ENCODE measurements at places on chromosomes 5 and 9.
A peak's percentile ranks its signal among the peaks of the same experiment; 100 is the strongest.

- DNase-seq = no peak
Measured at GRCh38 chr5:81052325-81052724, 92.2 kb downstream of the RASGRF2 start.

- no peak for DNase-seq
Measured at GRCh38 chr5:103424026-103424425, 138.6 kb downstream of the NUDT12 start.

DNA sequence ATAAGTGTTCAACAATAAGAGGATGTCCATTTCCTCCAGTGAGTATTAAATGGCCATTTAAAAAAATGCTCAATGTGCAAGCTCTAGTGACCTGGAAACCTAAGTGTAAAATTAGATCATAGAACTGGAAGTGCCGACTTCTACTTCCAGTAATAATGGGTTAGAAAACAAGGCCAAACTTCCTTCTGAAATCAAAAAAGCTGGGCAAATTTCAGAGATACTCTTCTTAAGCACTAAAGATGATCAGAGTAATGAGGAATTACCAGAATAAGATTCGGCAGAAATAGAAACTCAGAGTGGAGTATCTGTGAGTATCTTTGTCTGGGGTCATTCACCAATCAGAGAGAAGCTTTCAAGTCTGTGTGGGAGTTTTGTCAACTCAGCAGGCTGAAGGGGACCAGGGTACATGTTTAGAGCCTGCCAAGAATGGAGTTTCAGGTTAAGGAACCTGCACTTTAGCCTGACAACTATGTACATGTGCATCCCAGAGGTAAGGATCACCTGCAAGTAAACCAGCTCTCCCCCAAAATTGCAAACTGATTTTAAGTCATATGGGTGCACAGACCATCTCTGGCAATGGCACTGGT lies 17.1 kb downstream of the FCN2 start:
- no peak for DNase-seq

DNA sequence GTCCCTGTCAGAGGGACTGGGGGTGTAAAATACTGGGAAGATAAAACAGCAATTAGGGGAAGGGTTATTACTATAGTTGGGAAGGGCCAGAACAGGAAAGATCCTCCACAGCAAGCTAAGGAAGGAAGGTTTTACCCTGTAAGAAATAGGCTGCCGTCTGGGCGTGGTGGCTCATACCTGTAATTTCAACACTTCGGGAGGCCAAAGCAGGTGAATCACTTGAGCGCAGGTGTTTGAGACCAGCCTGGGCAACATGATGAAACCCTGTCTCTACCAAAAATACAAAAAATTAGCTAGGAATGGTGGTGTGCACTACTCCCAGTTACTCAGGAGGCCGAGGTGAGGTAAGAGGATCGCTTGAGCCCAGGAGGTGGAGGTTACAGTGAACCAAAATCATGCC lies 165.1 kb upstream of the TLX3 start:
- no peak for DNase-seq

DNA sequence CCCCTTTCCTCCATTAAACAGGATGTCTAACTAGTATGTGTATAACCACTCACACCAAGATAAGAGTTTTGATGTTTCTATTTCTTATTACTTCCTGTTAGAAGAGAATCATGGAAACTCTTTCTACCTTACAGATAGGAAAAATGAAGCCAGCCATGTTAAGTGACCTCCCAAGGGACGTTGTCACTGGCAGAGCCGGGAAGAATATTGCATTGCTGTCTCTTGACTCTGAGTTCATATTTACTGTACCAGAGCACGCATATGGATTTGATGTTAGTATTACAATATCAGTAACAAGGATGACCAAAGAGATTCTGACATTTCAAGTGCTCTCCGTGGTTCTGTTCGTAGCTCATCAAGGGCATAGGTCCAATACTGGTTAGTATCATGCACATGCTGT lies 12.5 kb upstream of the C5orf63 start:
- no peak for DNase-seq

DNA sequence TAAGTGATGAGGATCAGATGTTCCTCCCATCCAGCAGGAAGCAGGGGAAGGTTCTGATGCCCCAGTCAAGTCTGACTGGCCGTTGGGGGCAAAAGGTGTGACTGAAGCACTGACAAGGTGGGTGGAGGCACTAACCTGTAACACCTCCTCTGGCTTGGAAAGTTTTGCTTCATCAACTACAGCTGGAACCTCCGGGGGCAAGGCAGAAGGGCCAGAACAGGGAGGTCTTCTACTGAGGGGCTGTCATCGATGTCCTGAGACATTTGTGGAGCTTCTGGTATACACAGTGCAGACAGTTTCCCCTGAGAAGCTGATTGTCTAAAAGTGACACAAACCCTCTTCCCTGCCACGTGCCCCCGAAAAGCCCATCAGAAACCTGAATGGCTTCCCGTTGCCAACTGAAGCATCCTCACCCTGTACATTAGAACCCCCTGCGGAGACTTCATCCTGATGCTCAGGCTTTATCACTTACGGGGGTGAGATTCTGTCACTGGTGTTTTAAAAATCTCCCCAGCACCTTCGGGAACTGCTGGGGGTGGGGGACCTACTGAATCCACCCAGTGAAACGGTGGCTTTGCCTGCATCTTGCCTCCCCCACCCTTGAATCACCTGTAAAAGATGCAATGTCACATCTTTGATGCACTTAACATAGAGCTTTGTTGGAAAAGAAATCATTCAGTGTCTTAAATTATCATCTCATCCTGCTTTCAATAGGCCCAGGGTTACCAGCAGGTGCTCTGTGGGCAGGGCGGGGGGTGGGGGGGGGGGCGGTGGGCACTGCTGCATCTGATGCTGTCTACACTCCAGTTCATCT lies 24.6 kb downstream of the TRAF1 start:
- DNase-seq = no peak

- no peak for DNase-seq
Measured at GRCh38 chr5:157509587-157509986, 49.6 kb downstream of the NIPAL4 start.

- DNase-seq = peak; percentile 80
Measured at GRCh38 chr5:181181650-181182565, 23.1 kb downstream of the TRIM7 start.

DNA sequence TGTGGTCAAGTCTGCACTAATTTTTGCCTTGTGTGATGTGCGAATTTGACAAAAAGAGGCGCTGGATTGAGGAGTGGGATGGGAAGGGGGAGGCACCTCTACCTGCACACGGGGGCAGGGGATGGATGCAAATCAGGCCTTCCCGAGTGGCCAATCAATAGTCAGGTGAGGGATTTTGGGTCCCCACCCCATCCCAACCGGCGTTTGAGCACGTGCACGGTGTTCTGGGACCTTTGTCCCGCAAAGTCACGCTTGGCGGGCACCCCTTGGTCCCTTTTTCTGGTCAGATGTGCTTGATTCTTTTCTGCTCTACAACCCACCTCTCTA lies 685 bp upstream of the ADAMTS19 start:
- no peak for DNase-seq

DNA sequence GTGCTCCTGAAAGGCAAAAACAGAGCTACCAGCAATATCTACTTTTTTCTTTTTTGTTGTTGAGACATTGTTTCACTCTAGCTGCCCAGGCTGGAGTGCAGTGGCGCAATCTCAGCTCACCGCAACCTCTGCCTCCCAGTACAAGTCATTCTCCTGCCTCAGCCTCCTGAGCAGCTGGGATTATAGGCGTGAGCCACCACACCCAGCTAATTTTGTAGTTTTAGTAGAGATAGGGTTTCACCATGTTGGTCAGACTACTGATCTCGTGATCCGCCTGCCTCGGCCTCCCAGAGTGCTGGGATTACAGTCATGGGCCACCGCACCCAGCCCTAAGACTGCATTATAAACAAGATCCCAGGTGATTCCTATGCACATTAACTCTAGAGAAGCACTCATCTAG lies 17.0 kb downstream of the PLPP1 start:
- DNase-seq = no peak

DNA sequence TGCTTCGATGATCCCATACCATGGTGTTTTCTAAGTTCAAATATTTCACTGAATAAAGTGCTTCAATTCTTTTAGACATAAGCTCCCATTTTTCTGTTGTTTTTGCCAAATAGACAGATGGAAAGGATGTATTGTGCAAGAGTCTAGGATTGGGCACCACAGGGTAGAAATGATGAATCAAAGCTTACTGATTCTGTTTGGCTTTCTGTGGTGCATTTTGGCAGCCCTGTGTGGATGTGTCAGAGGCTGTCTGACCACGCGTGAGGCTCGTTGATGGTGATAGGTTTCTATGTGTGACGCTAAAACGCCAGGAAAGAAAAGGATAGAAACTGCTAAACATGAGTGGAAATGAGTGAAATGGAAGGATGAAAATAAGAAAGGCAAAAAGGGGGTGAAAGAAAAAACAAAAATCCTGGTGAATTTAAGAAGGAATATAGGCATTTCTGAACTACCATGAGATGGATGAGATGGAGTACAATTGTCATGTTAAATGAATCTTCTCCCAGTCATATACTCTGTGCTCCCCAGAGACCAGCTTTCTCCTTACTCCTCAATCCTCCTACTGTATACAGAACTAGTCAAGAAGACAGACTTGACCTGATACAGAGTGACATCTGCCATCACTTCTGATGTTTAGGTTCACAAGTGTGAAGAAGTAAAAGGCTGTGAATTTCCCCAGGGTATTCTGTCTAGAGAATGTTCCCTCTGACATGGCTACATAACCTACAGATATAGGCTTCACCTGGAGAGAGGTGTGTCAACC lies 54.4 kb downstream of the ANKH start:
- DNase-seq = peak; percentile 66

GRCh38 chr5:92998456-92998855 lies 582.6 kb downstream of the NR2F1-AS1 start:
- DNase-seq = no peak

DNA sequence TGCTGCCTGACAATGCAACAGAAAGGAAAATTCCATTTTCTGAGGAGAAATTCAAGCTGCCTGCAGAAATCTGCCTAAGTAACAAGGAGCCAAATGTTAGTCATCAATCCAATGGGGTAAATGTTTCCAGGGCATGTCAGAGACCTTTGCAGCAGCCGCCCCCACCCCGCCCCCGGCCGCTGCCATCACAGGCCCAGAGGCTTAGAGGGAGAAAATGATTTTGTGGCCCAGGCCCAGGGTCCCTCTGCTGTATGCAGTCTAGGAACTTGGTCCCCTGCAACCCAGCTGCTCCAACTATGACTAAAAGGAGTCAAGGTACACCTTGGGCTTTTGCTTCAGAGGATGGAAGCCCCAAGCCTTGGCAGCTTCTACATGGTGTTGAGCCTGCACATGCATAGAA lies 45.0 kb downstream of the VLDLR start:
- no peak for DNase-seq

DNA sequence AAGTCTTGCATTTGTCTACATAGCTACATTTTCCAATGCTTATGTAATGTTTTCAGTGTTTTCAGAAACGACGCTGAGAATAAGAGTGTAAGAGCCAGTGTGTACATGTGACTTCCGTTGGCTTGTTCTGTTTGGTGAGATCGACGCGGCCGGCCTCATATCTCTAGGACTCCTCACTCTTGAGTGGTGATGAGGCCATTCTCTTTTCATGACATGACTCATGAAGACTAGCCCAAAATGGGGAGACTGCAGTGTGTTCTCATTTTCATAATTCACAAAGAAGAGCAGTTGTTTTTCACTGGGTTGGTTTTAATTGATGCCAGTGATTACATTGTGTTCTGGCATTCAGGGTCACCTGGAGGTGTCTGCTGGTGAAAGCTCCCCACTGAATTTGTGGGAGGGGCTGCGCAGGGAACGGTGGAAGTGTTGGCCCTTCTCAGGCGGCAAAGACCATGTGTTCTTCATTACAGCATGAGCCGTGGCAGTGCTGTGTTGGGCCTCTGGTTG lies 131.5 kb upstream of the OTULINL start:
- peak; percentile 78 for DNase-seq

DNA sequence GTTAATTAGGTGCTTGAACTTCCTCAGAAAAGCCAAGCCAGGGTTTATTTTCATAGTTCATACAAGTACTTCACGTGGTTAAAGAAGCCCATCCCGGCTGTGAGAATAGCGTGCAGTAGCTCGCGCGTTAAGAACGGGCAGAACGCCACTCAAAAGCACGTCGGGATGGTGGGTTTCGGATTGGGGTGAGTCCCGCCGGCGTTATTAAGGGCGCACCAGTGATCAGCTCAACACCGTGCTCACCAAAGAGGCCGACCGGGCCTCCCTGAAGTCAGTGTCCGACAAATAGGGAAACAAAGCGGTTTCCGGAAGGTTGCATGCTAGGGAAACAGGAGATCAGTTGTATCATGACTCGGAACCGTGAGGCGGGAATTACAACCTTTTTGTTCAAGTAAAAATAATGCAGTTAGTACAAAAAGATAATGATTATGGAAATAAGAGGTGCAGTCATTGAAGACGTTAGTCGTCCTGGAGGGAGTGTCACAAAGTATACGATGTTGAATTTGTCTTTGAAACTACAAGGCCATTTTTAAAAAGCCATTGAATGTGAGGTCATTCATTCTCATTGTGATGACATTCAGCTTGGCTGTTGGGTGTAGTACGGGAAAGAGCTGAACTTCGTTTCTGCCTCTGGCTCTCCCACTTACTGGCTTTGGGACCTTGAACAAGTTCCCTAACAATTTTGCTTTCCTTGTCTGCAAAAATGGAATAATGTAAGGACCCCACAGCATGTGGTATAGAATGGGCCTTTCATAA lies 992 bp downstream of the SETD9 start:
- DNase-seq = peak; percentile 51

- peak; percentile 95 for DNase-seq
Measured at GRCh38 chr5:134873987-134874830, at the start of gene TXNDC15. TXNDC15 (plus strand) TSS chr5:134874371; CDS start chr5:134874428, 57 bp downstream.

DNA sequence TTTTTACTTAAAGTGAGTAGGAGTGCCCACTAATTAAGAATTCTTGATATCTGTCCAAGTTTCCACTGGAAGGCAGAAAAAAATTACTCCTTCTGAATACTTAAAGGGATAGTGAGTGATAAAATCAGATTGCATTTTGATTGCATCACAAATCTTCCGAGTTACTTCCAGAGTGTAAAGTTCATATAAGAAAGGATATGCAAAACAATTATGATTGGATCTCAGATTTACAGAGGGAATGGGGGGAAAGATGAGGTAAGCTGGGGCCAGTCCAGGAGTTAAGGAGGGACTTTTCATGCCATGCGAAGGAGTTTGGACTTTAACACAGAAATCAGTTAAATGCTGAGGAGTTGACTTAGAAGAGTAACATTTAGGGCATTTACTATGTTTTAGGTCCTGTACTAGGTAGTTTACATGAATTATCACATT lies 9.3 kb upstream of the RNF145 start:
- DNase-seq = no peak

DNA sequence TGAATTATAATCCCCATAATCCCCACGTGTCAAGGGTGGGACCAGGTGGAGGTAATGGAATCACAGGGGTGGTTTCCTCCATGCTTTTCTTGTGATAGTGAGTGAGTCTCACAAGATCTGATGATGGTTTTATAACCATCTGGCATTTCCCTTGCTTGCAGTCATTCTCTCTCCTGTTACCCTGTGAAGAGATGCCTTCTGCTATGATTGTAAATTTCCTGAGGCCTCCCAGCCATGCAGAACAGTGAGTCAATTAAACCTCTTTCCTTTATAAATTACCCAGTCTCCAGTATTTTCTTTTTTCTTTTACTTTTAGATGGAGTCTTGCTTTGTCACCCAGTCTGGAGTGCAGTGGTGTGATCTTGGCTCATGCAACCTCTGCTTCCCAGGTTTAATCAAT lies 182.7 kb upstream of the SEMA6A start:
- DNase-seq = no peak

Measured in psoas muscle (tissue), 8 donors.